ENCODE measurements at places on chromosomes 1 and 21.

GRCh38 chr21:40372506-40372905 is 474.5 kb downstream of the DSCAM start:
- DNase-seq, result no peak

DNA sequence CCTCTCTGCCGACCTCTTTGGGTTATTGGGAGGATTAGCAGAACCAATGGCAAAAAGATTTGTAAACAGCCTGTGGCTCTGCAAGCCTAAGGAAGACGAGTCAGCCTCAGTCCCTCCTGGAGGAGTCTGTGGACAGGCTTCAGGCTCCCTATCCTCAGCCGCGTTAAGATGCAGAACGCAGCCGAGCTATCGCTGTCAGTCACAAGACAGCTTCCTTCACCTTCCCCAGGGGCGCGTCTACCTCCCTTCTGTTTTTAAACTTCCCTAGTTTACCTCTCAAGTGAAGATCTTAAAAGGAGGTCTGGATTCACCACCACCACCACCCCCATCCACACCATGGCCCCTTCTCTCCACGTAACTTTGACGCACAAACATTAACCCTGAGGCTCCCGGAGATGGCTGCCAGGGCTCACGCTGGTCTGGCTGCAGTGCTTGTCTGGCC is 738 bp downstream of the CAMK1G start:
- DNase-seq, result no peak

GRCh38 chr1:7150724-7151280 is 365.5 kb downstream of the CAMTA1 start:
- no peak for DNase-seq

DNA sequence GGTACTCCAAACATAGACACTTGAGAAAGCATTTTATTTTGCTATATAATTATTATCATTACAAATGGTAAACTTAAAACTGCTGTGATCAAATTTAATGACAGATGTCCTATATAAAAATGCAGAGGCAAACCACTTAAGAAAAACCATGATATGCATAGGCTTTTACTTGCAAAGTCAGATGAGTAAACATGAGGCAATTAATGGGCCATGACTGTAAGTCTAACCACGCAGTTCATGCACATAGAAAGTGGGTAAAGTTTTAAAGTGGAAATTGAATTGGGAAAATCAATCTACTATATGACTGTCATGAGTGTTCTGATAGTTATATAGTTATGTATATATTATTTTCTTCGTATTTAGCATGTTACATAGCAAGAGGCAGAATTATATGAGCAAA is 219.2 kb downstream of the PTPRC start:
- no peak for DNase-seq

DNA sequence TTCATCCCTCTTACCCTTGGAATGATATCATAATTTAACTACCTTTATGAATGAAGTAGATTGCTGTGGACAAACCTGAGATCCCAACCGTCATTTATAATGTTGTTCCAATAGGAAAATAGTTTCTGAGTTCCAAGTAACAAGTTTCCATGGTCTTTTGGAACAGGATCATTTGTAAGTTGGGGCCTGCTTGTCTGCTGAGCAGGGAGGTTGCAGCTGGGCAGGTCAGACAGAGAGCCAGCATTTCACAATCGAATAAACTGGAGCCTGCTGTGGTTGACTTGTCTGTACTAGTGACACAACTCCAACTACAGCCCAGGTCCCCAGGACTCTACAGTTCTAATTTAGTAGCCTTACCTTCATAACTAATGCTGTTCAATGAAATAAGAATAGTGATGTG is 18.6 kb upstream of the RALGPS2 start:
- no peak for DNase-seq

GRCh38 chr1:226327761-226328162 is 18.8 kb upstream of the LIN9 start:
- no peak for DNase-seq

Measured in activated naive CD8-positive, alpha-beta T cell treated with anti-CD3 and anti-CD28 coated beads for 36 hours (primary cell).